Mesothelial cell of epicardium (in vitro differentiated cells): ENCODE measurements at places on chromosomes 16 and 17. TPM values are rescaled to one million over a fixed set of nuclear protein-coding genes. Genes with fewer than 3 reads are reported as not detected.

The SLC5A10 gene
- 0.14 to 0.25 TPM (median 0.24 TPM) in 3 replicates for total RNA-seq

The HEATR9 gene
- total RNA-seq, result not detected in 3 replicates

The IL32 gene
- total RNA-seq, result 4.9 to 6.0 TPM (median 5.5 TPM) in 3 replicates

The NTN1 gene
- total RNA-seq, result 2.3 to 2.6 TPM (median 2.5 TPM) in 3 replicates

The MRPS23 gene
- total RNA-seq, result 39.9 to 44.5 TPM (median 42.1 TPM) in 3 replicates

The RAP1GAP2 gene
- total RNA-seq, result 6.4 to 8.3 TPM (median 7.1 TPM) in 3 replicates

- no peak for DNase-seq
Observed at GRCh38 chr16:56289862-56290261, 98.6 kb downstream of the GNAO1 start.

GRCh38 chr17:76683921-76684745 is 26.6 kb downstream of the MXRA7 start:
- no peak for DNase-seq

DNA sequence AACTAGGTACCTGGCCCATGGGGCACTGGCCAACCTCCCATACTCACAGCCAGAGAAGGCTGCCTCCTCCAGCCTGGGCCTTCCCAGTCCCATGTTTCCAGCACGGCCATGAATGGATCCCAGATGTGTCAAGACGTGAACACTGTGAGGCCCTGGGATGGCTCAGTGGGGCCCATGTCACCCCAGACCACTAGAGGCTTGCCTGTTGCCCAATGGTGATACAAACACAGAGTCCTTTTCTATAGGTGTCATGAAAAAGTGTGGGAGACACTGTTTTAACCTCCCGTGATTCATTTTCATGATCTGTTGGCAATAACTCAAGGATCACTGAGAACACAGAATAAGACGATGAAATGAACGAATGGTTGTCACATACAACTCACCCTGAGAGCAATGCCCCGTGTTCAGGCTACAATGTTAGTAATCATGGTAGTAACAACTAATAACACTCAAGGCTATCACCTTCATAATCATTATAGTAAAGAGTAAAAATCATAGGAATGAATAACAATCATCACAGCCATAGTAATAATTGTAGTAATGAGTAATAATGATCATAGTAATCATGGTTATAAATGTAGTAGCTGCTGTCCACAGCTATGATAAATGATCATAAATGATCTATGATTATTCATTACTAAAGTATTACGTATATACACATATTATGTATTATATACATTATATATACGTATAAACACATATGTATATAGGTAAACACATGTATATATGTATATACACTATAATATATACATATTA is 64.0 kb downstream of the DYNLRB2 start:
- no peak for DNase-seq

- no peak for DNase-seq
Observed at GRCh38 chr16:24999088-24999670, 16.0 kb downstream of the ARHGAP17 start.

GRCh38 chr16:84847564-84848355 is 28.0 kb downstream of the CRISPLD2 start:
- DNase-seq, result no peak

DNA sequence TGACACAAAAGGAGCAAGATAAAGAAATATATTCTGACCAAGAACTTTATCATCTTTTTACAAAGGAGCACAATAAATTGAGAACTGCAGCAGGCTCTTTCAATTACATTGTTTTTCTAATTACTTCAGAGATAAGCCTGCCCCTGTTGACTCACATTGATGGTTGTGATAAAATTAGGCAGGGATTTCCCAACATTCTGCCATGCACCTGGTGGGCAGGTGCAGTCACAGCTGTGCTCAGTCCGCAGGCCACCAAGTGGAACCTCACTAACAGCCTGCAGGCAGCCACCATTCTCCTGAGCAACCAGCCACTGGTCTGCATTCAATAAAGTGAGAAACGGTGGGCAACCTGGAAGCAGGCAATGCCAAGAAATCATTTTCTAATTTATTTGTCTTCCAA is 5.1 kb downstream of the FANCA start:
- DNase-seq, result no peak

DNA sequence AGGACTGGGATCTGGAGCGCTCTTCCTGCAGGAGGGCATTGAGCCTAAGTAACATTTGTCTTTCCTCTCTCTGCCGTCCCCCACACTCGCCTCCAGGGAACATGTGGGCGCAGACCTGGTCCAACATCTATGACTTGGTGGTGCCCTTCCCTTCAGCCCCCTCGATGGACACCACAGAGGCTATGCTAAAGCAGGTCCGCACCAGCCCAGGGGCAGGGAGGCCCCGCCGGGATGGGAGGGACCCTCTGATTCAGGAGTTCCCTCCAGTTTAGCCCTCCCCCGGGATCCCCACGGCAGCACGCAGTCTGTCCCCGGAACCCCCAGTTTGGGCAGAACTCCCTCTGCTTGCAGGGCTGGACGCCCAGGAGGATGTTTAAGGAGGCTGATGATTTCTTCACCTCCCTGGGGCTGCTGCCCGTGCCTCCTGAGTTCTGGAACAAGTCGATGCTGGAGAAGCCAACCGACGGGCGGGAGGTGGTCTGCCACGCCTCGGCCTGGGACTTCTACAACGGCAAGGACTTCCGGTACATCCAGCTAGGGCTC is 14.1 kb downstream of the ACE start:
- no peak for DNase-seq

DNA sequence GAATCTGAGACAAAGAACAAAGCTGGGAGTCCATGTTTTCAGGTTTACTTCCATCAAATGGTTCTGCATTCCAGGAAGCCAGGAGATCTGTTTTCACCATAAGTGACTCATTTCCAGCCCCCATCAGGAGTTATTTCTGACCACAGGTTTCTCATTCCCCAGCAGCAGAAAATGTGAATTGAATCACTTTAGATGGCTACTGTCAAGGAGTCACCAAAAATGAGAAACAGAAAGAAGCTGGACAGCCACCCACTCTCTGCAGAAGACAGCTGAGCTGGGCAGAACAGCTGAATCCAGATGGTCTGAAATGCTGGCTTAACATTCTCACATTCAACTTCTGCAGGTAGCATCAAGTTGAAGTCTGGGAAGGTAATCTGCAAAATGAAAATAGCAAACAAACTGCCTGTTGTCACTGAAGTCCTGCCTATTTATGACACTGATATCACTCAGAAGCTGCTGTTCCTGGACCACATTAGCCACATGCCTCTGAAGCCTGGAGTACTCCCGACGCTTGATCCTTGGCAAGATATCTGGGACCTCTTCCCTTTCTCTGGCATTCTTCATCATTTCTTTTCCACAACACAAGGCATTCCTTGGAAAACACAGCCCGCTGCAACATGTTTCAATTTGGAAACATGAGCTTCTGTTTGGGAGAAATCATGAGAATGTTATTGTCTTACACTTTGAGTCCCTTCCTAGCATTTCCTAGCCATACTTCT is 15.3 kb downstream of the CCL11 start:
- DNase-seq, result no peak

DNA sequence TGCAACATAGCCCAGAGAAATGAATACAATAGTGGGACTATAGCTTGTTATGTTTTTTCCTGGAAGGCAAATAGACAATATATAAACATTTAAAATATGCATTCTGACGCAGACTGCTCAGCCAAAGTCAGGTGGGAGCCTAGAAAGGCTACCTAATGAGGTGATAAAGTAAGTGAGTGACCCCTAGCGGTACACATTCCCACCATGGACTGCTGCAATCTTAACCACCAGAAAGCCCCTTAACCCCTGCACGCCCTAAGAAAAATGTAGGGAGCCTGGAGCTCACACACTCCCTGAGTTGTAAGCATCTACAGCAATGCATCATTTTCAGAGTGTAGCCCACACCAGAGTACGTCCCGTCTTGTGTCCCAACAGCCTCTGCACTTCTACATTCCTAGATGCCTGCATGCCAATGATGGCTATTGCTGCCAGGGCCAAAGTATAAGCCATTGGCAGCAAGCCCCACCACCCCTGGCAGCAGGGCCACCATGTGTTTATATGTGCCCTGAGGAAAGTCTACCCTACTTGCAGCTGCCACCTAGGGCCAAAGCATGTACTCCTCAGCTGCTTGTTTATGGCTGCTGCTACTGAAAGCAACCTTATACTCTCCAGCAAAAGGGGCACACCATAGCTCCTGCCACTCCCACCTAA is 127.6 kb downstream of the KIF2B start:
- no peak for DNase-seq

DNA sequence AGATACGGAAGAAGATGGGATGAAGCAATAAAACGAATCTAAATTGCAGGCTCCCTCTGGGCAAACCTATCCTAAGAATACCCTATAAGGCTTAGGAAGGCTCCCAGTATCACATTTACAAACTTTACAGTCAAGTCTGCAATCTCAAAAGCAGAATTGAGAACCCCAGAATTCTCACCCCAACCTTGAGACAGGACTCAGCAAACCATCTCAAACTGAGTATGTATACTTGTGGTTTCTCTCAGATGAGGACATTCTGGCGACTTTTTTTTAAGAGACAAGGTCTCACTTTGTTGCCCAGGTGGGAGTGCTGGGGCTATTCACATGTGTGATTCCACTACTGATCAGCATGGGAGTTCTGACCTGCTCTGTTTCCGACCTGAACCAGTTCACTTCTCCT is 19.3 kb upstream of the ITGA2B start:
- DNase-seq, result no peak

- DNase-seq, result no peak
Observed at GRCh38 chr17:82864713-82865248, 25.0 kb upstream of the ZNF750 start.

DNA sequence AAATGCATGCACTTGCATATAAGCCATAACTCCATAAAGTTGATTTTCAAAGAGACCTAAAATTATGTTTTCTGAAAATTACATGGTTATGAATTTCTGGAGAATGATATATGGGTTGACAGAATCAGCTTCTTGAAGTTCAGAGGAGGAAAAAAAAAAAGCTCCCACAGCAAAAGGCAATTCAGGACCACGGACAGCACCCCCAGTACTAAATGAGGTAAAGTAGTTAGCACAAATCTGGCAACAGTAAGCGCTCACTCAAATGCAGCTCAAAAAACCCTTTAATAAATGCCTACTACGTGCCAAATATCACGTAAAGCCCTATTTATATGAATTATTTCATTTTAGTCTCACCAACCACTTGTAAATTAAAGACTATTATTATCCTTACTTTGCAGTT is 135.2 kb downstream of the SHISA9 start:
- DNase-seq, result peak; percentile 70

- DNase-seq, result no peak
Observed at GRCh38 chr16:65068151-65068740, 53.6 kb downstream of the CDH11 start.

- no peak for DNase-seq
Observed at GRCh38 chr17:44539673-44540072, 17.6 kb upstream of the FZD2 start.

DNA sequence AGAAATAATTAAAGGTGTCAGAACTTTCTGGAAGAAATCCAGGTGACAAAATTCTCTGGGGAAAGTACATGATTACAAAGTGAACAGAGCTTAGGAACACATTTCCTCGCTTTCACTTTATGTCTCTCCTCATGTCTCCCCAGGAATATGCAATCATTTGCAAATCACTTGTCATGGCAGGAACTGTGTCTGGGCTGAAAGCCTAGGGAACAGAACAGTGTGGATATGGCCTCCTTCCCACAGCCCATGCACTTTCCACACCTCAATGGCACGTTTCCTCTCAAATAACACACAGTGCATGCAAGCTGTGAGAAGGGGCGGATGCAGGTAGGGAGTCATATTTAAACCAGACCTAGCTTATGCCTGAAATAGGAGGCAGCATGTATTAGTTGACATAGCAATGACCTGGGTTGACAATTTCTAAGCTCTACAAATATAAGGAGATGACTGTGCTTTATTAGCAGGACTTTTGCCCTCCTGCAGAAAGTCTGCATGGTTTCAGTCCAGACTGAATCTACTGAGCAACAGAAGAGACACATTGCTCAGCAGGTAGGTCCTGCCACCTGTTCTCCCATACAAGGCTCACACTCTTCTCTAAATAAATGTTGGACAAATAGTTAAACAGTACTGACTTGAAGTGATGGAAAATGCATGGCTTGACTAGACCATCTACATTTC is 236.0 kb upstream of the ELAC2 start:
- no peak for DNase-seq

DNA sequence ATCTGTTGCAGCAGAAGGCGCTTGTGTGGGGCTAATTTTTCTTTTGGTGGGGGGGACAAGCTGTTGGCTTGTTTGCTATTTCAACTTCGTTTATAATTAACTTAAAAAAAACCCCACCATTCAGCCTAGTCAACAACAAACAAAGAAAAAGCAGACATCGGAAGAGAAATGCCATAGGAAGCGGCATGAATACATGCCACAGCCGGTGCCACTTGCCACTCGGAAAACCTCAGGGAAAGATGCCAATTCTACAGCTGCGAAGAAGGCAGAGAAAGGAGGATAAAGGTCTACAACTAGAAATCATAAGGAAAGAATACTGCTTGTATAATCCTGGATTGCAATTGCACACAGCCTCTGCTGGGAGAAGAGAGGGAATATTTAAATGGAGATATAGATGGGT is 254.4 kb upstream of the PMFBP1 start:
- DNase-seq, result no peak

DNA sequence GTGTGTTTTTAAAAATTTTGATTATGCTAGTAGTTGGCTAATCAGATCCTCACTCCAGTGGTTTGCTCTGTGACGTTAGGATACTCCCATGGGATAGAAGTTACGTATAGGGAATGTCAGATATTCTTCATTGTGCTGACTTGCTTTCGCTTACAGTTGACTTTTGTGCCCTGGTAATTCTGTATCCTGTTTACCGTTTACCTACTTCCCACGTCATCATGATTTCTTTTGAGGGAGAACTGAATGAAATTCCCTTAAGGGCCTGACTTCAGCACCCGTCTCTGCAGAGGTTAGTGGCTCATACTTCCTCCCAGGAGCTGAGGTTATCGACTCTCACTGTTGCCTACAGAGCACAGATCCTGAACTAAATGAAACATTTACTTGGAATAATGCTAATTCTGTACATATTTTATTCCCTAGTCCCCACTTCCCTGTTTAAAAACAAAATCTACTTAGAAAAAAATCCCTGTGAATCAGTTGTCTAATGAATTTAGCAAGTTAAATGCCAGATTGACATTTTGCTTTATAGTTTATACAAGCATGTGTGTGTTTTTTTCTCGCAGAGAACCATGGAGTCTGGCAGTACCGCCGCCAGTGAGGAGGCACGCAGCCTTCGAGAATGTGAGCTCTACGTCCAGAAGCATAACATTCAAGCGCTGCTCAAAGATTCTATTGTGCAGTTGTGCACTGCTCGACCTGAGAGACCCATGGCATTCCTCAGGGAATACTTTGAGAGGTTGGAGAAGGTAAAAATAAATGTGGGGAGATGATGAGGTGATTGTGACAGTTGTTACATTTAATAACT is 2.8 kb downstream of the PRKAR1A start:
- DNase-seq, result no peak

GRCh38 chr17:7511108-7511507 is 26.9 kb downstream of the POLR2A start:
- no peak for DNase-seq

- DNase-seq, result no peak
Observed at GRCh38 chr17:33381201-33381600, 88.1 kb upstream of the ASIC2 start.

- no peak for DNase-seq
Observed at GRCh38 chr17:75242461-75243042, 18.9 kb downstream of the GGA3 start.
